ENCODE measurements at places on chromosomes 16 and 17.

DNA sequence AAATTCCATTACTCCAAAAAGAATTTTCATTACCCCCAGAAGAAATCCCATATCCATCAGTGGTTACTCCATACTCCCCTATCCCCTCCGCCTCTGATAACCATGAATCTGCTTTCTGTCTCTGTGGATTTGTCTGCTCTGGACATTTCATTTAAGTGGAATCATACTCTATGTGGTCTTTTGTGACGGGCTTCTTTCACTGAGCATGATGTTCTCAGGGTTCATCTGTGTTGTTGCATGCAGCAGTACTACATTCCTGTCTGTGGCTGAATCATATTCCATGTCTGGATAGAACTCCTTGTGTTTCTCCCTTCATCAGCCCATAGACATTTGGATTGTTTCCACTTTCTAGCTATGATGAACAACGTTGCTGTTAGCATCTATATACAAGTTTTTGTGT, 59.5 kb upstream of the IRX3 start:
- no peak for DNase-seq

DNA sequence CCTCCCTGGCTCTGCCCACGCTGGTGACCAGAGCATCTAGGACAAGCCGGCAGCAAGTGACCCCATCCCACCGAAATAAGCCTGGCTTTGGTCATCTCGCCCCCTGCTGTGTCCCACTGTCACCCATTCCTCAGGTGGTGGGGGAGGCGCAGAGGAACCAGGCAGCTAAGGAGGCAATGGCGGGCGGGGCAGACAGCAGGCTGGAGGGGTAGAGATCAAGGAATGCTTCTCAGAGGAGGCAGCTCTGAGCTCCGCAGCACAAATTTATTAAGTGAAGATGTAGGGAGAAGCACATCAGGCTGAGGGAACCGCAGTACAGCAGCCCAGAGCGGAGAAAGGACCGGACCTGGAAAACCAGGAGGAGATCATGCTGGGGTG, 7.5 kb upstream of the KREMEN2 start:
- DNase-seq = no peak

- DNase-seq = no peak
Measured at GRCh38 chr17:62572888-62573401, 54.5 kb upstream of the MRC2 start.

DNA sequence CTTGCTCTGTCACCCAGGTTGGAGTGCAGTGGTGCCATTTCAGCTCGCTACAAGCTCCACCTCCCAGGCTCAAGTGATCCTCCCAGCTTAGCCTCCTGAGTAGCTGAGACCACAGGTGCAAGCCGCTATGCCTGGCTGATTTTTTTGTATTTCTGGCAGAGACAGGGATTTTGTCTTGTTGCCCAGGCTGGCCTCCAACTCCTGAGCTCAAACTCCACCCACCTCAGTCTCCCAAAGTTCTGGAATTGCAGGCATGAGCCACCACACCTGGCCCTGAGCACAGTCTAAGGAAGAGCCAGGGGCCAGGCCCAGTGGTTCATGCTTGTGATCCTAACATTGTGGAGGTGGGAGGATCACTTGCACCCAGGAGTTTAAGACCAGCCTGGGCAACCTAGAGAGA, 21.8 kb upstream of the BCO1 start:
- DNase-seq = no peak

GRCh38 chr16:21097151-21097550, 53.5 kb downstream of the DNAH3 start:
- DNase-seq = no peak

- no peak for DNase-seq
Measured at GRCh38 chr17:37729905-37730304, 15.0 kb downstream of the HNF1B start.

DNA sequence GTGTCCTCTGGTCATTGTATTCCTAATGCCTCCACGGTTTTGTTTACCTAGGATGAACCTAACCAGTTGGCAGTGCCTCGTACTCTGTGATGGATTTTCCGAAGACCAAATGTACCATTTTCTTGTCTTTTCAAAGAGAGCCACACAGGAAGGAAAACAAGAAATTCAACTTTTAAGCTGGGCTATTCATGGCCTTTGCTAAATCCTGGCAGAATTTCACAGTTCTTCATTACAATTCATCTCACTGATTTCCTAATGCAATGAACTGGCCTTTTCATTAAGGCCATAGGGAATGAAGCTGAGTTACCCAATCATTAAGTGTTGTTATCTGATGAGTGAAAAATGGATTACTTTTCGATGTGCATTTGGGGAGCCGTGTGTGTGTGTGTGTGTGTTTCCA, 7.9 kb upstream of the KCNJ16 start:
- DNase-seq = no peak

GRCh38 chr17:79045001-79045729, 21.2 kb downstream of the C1QTNF1 start:
- no peak for DNase-seq

- DNase-seq = no peak
Measured at GRCh38 chr17:83034525-83034924, 44.9 kb upstream of the METRNL start.

DNA sequence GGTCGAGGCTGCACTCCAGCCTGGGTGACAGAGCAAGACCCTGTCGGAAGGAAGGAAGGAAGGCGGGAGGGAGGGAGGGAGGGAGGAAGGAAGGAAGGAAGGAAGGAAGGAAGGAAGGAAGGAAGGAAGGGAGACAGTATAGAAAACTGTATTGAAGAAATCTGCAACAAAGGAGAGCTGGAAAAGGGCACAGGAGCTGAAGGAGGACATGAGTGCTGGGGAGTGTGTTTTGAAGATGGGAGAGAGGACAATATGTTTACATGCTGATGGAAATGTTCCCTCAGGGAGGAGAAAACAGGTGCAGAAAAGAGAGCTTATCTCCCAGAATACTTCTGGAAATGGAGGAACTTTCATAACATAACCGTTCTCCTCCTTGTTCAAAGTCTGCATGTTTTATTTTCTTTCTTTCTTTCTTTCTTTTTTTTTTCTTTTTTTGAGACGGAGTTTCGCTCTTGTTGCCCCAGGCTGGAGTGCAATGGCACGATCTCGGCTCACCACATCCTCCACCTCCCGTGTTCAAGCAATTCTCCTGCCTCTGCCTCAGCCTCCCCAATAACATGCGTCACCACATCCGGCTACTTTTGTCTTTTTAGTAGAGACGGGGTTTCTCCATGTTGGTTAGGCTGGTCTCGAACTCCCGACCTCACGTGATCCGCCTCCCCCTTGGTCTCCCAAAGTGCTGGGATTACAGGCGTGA, 2.7 kb upstream of the HAP1 start:
- no peak for DNase-seq

DNA sequence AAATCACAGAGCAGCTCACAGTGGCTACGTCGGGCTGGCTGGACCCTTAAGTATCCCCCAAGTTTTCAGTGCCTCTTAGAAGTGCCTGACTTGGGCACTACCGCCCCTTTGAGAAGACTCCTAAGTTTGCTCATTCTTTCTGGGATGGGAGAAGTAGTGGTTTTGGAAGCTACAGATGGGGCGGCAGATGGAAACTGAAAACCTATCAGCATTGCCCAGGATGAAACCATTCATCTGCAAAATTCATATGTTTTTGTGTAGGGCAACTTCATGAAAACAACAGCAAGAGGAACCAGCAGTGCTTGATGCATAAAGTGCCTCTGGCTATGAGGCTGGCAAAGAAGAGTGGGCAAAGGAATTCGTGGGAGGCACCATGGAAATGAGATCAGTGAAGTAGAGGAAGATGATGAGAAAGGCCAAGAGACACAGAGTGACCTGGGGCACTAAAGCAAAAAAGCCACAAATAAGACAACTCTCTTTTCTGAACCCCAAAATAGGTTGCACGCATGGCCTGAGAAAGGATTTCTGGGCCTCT, 277.1 kb downstream of the XYLT1 start:
- no peak for DNase-seq

- no peak for DNase-seq
Measured at GRCh38 chr16:24821129-24821528, 24.6 kb upstream of the SLC5A11 start.

GRCh38 chr17:27471321-27472269, 15.3 kb downstream of the KSR1 start:
- DNase-seq = peak; percentile 67

DNA sequence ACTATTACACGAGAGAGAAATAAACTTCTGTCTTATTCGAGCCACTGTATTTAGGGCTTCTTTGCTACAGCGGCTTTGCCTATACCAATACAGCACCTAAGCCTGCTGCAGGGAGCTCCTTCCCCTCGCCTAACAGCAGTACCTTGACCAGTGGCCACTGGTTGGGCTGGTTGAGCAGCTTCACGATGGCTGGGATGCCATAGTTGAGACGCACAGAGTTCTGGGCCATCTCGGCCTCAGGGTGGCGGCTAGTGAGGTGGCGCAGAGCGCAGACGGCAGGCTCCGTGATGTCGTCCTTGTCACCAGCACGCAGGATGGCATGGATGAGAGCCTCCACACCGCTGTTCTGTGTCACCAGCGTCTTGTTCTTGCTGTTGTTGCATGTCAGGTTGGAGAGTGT, 23.7 kb downstream of the JUP start:
- no peak for DNase-seq

- DNase-seq = no peak
Measured at GRCh38 chr16:12750554-12750918, 53.2 kb downstream of the CPPED1 start.

DNA sequence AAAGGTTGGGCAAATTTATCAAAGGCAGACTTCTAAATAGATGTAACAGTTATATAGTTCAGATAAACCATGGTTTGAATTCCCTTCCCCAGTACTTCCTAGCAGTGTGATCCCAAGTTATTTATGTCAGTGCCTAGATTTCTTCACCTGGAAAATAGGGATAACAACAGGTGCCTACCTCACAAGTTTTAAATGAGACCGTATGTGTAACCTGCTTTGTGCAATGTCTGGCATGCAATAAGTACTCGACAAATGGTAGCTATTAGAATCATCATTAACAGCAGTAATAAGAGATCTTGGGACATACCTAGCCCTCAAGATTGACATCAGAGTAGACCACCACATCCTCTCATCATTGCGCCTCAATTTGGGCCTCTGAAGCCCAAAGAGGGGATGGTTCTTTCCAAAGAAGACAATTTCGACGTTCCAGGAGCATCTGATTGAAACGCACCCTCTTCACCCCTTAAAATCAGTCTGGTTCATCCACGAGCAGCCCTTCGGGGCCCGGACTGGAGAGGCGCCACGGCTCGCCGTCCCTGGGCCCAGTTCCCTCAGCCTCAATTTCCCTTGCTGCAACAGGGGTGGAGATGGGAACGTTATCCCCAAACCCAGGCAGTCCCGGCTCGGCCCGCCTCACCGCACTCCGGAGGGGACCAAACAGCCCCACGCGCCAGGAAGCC, 541 bp downstream of the ACACA start:
- no peak for DNase-seq

GRCh38 chr16:57871456-57871855, 69.2 kb upstream of the KIFC3 start:
- no peak for DNase-seq

DNA sequence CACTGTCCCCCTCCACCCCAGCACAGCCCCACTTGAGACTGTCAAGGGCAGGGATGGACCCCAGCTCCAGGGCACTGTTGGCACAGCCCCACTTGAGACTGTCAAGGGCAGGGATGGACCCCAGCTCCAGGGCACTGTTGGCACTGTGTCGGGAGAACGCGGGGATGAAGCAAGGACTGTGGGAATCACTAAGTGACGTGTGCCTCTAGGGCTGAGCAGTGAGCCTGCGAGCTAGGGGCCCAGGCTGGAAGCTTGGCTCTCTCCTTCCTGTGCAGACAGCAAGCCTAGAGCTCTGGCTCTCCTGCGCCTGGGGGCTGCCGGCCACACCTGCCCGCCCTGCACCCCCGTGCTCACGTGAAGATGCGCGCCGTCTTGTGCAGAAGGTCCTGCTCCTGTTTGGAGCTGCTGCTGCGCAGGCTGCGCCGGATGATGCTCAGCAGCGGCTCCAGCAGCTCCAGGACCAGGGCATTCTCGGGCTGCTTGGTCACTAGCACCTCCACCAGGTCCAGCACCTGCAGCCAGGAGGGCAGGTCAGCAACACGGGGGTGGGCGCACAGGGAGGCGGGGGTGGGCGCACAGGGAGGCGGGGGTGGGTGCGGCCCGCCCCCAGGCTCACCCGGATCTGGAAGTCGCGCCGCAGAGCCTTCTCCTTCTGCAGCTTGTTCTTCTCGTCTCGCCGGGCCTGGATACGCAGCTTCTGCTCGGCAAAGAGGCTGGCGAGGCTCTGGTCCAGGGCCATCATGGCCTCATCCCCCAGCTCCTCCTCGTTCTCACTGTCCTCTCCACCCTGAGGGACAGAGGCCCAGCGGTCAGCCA, 10.8 kb downstream of the MYBBP1A start:
- DNase-seq = no peak

DNA sequence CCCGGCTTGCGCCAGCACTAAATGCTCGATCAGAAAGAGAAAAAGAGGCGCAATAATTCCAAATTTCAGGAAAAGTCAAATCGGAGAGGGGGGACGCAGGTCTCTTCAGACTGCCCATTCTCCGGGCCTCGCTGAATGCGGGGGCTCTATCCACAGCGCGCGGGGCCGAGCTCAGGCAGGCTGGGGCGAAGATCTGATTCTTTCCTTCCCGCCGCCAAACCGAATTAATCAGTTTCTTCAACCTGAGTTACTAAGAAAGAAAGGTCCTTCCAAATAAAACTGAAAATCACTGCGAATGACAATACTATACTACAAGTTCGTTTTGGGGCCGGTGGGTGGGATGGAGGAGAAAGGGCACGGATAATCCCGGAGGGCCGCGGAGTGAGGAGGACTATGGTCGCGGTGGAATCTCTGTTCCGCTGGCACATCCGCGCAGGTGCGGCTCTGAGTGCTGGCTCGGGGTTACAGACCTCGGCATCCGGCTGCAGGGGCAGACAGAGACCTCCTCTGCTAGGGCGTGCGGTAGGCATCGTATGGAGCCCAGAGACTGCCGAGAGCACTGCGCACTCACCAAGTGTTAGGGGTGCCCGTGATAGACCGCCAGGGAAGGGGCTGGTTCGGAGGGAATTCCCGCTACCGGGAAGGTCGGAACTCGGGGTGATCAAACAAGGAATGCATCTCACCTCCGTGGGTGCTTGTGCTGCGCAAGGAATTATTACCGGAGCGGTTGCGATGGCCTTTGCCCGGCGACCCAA, 4.0 kb upstream of the DLX4 start:
- peak; percentile 46 for DNase-seq

- DNase-seq = no peak
Measured at GRCh38 chr17:30588798-30589247, 111.6 kb downstream of the GOSR1 start.

GRCh38 chr17:58669853-58670252, 22.0 kb downstream of the TEX14 start:
- DNase-seq = no peak

GRCh38 chr17:73052923-73053322, 39.6 kb downstream of the SLC39A11 start:
- DNase-seq = no peak
